ENCODE measurements at places on chromosomes 1 and 21.

- DNase-seq, result no peak
Observed at GRCh38 chr1:6923955-6924881, 139.0 kb downstream of the CAMTA1 start.

- DNase-seq, result peak; percentile 81
Observed at GRCh38 chr1:51661081-51661518, 44.2 kb downstream of the OSBPL9 start.

DNA sequence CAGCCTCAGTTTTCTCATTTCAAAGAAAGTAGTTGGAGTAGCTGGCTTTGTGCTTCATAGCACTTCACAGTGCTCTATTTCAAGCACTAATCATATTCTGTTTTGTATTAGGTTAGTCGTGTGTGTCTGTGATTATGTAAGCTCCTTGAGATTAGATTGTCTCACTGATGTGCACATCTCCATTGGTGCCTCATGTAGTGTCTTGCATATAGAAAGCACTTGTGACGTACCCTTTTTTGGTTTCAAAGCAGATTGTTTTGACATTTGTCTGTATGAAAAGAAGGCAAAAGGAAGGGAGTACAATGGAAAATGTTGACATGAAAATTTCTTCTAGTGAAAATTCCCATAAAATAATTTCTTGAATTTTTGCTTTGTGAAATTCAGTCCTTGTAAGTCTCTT is 13.9 kb downstream of the BTBD8 start:
- no peak for DNase-seq

- no peak for DNase-seq
Observed at GRCh38 chr21:30935889-30936168, 54.4 kb upstream of the KRTAP11-1 start.

DNA sequence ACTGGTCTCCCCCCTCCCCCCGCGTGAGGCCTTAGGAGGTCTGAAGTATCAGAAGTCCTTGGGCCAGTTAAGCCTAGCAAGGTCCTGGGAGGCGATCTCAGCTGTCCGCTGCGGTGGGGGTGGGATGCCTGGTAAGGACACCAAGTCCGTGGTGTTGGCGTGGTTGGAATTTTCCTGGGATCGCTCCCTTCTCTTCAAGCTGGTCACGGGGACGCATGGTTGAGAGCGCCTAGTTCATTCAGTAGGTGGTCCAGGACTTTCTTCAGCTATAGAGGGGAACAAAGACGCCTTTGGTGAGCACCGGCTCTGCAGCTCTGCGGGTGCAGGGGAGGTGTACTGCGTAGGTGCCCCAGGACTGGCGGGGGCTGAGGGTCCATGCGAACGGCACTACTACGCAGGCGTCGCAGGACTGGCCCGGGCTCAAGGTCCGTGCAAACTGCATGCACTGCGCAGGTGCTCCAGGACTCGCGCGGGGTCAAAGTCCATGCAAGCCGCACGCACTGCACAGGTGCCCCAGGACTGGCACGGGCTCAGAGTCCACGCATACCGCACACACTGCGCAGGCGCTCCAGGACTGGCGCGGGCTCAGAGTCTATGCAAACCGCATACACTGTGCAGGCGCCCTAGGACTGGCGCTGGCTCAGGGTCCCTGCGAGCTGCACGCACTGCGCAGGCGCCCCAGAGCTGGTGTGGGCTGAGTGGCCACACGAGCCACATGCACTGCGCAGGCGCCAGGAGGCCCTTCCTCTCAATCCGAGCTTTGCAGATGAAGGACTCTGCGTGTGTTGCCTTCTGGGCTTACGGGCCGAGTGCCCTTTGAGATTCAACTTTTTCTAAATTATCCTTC is 36.6 kb upstream of the HMGN1 start:
- peak; percentile 77 for DNase-seq

DNA sequence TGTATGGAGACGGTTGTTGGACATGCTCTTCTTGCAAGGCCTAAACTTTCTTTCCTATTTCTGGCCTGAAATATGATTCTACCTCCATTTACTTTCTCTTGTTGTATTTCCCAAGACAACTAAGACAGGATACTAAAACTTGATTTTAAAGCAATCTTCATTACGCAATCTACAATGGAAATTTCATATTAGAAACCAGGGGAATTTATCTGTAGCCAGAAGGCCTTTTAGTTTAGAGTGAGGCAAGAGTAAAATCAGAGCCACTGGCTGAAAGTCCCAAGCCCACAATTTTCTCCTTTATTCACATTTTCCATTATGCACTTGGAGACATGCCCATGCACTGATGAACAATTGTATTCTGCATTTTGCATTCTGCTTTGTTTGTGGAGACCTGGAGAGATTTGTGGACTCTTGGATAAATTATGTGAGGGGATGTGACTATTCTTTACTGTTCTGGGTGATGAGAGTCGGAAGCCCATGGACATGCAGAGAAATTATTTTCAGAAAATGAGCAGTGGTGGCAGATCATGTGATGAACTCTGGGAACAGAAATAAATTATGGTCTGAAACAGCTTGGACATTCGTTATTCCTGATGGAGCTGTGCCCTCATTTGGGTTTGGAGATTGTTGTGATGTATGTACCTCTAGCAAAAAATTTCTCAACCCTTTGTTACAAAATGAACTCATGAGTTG is 336.8 kb downstream of the SEC16B start:
- DNase-seq, result no peak

GRCh38 chr1:7403265-7404045 is 367.6 kb upstream of the VAMP3 start:
- no peak for DNase-seq

DNA sequence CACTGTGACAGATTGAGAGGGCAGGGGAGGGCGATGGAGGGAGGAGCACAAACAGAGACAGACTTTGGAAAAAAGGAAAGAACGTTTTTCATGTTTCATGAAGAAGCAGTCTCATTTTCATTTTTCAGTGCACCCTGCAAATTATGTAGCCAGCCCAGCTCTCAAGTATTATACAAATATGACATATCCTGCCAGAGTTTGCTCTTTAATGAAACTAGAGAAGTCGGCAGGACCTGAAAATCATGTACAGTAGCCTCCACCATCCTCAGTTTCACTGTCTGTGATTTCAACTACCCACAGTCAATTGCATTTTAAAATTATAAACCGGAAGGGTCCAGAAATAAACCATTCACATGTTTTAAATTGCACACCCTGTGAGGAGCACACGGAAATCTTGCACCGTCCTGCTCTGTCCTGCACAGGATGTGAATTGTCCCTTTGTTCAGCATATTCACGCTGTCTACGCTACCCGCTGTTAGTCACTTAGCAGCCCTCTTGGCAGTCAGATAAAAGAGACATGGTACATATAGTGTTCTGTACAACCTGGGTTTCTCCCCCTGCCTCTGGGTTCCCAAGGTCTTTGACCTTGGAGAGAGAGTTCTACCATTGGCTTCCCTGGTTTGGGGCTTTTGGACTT is 13.6 kb upstream of the ADARB1 start:
- no peak for DNase-seq

DNA sequence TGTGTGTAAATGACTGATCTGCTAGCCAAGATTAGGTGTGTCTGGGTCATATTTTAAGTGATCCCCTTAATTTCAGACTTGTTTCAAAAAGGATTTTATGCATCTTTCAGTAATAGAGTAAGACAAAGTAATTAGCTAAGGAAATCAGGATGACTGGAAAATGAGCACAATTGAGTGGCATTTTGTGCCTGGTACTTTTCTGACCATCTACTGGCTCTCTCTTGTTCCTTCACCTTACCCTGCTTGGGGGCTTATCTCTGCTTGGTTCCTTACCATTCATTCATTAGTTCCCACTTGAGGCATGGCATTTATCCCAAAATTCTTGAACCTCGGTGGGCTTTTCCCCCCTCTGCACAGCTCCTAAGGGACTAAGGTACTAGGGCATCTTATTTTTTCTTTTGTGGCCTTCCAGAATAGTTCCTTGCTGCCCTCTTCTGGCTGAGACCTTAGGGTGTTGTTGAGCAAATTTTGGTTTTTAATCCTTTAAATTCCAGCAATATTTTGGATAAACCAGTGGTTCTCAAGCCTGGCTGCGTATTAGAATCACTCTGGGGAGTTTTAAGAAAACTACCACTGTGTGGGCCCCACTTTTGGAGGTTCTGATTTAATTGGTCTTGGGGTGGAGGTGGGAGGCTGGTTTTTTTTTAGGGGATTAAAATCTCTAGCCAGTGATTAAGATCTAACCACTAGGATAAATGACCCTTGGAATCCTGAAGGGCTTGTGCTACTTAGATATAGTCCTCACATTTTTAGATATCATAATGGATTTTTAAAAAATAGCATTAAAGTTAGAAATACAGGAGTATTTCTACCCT is 50.8 kb downstream of the HS2ST1 start:
- DNase-seq, result peak; percentile 38

GRCh38 chr1:239418681-239419080 is 32.3 kb downstream of the CHRM3 start:
- DNase-seq, result no peak

DNA sequence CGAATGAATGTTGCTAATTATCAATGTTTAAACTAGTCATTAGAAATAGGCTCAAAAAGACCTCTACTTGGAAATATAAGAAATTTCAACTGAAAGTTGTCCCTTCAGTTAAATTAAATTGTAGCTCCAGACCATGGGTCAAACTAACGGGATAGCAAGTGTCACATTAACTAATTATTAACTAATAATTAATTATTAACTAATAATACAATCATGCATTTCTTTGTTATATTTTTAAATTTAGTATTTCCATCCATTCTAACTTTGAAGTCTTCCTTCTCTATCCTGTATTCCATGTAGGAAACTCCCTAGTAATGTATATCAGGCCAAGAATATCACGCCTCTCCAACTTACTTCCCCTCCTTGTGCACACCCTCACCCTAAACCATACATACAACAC is 43.4 kb upstream of the HOOK1 start:
- no peak for DNase-seq

DNA sequence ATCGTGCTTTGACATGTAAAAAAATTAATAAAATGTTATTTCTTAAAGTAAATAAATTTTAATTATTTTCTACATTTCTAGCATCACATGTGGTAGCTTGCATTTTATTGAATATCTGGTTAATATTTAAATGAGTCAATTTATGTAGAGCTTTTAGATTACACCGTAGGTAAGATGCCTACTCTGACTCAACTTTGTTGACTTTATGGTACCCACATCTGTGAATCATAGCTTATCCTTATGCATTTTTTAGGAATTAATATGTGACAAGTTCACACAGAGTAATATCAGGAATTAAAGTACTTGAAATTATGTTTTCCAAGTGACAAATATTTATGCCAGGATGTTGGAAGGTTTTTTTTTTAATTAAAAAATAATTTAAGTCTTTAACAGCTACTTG is 120.7 kb downstream of the LEPR start:
- DNase-seq, result no peak

DNA sequence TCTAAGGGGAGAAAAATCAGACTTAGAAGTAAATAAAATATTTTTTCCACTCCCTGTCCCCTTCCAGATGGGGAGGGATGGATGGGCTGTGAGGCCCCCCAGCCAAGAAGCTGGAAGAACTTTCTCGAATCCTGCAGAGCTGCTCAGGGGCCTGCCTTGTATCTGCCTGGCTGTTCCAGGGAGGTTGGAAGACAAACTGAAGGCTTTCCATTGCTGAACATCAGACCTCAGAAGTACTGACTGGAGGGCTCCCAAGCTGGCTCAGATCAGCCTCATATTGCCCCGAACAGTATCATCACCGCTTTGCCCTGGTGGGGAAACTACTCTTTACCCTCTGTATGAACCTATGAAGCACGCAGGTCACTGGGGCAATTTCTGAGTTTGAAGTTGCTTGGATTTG is 12.4 kb upstream of the F3 start:
- DNase-seq, result no peak

DNA sequence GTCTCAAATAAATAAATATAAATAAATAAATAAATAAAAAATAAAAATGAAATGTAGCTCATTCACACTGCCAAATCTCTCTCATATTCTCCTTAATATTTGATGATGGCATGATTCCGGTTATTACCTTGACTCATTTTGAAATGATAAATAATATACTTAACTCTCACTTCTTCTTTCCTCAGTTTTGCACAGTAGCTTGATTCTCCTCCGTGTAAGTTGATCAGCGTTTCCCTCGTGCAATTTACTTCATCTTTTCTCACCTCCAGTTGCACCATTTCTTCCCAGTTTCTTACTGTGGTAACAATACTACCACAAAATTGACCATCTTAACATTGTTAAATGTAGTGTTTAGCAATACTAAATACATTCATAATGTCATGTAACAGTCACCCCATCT is 111.6 kb downstream of the RIPK4 start:
- no peak for DNase-seq

GRCh38 chr1:40530735-40531380 is 579 bp upstream of the ZNF684 start:
- DNase-seq, result no peak

DNA sequence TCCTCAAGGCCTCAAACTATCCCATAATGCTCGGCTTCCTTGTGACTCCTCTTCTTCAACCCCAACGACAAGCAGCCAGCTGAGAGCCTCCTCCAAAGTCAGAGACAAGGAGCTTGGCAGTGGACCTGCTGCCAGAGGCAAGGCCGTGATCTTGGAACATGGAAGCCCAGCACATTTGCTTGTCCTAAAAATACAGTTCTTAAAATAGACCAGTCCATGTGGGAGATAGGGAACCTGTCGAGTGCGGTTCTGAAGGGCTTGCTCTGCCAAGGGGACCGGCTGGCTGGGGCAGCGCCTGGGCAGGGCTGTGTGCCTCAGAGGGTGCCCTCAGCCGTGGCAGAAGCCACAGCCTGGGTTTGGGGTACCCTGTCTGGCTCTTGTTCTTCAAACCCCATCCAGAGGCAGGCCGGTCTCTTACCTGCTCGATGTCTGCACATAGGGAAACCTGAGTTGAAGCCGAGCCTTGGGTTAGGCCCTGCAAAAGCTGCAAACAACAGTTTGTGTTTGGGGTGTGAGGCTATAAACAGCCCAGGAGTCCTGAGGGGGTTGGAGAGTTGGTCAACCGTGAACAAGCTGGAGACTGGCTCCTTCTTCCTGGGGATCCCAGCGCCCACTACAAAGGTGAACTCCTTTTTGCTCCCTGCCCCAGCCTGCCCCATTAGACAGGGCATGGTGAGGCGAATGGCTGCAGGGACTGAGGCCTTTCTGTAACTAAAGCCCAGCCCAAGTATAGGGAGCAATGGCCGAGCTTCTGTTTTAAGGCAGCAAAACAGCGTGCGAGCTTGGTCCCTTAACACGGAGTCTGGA is 228.8 kb downstream of the CAMTA1 start:
- no peak for DNase-seq

DNA sequence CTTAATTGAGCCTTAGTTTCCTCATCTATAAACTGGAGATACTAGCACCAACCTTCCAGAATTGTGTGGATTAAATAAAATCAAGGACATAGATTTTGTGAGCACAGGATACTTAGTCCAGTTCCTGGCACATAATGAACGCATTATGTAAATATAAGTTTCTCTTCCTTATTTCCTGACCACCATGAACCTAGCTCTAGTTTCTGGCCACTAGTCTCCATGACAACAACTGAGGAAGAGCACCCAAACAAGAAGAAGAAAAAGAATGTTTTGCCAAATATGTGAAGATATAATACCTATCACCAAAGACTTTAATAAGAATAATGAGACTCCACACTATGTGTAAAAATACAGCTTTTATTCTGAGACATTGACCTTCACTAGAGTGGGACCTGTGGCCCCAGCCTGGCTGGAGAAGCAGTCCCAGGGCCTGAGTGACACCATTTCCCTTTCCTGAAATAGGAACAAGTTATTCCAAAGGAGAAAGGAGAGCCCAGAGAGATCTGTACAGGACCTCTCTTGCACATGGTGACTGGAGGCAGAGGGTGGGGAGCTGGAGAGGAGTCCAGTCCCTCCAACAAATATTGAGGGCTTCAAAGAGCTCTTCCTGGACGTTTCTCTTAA is 940 bp upstream of the USF1 start:
- DNase-seq, result no peak
